ENCODE measurements at places on chromosomes 3 and 15.

- no peak for DNase-seq
Observed at GRCh38 chr3:161500068-161500796, 3.6 kb downstream of the OTOL1 start.

- no peak for DNase-seq
Observed at GRCh38 chr15:45091161-45091560, 22.8 kb downstream of the DUOX2 start.

GRCh38 chr3:126745760-126746394 lies 41.8 kb downstream of the CHCHD6 start:
- DNase-seq: no peak

DNA sequence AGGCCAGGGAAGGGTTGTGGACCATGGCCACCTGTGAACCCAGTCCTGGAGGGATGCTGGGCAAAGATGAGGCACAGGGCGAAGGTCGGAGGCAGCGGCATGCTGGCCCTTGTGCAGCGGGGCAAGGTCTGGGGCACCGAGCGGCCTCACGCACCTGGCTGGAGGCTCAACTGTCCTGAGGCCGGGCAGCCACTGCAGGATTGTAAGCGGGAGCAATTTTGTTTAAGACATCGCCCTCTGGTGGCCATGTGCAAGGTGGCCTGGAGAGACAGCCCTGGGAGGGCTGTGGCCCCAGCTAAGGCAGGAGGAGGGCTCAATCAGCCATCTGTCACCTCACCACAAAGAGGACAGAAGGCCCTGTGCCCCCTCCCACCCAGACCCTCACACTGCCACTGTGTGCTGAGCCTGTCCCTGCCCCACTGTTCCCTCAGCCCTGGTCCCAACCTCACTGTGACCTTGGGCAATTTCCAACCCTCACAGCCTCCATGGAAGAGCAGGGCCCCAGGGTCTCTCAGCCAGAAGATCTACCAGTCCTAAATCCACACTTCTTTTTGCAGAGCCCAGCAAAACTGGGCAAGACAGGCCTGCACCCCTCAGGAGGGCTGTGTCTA lies 46.2 kb downstream of the TPRA1 start:
- peak; percentile 71 for DNase-seq
